GF-D8 (cell line): ENCODE measurements at places on chromosomes 2 and 18.

GRCh38 chr2:14642499-14642898, 10.0 kb downstream of the LRATD1 start:
- DNase-seq, result no peak

- DNase-seq, result no peak
These were observed 93.4 kb downstream of the IKZF2 start for GRCh38 chr2:213057977-213058376.

- DNase-seq, result no peak
These were observed 242.7 kb downstream of the TGIF1 start for GRCh38 chr18:3692691-3693090.

GRCh38 chr2:72914206-72914559, 3.1 kb upstream of the EMX1 start:
- DNase-seq, result no peak

DNA sequence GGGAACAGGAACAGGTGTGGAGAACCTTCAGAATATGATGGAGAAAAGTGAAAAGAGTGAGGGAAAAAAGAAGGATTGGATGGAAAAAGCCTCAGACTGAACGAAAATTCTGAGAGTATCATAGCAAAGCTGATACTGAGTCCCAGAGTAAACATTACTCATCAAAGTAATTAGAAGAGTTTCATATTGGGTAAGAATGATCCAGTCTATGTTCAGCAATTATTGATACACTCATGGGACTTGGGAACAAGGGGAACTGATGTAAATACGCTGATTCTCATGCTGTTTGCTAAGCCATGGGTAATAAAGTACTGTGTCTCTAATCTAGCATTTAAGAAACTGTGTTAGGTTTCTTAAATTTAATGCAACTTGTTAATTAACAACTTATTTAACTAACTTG, 219.9 kb upstream of the NOL4 start:
- no peak for DNase-seq

GRCh38 chr2:8679827-8680731, 1.8 kb upstream of the ID2 start:
- DNase-seq, result no peak

- DNase-seq, result no peak
These were observed 47.2 kb upstream of the CDC42EP3 start for GRCh38 chr2:37718515-37719161.

- no peak for DNase-seq
These were observed 33.7 kb upstream of the WDR75 start for GRCh38 chr2:189407281-189408209.

DNA sequence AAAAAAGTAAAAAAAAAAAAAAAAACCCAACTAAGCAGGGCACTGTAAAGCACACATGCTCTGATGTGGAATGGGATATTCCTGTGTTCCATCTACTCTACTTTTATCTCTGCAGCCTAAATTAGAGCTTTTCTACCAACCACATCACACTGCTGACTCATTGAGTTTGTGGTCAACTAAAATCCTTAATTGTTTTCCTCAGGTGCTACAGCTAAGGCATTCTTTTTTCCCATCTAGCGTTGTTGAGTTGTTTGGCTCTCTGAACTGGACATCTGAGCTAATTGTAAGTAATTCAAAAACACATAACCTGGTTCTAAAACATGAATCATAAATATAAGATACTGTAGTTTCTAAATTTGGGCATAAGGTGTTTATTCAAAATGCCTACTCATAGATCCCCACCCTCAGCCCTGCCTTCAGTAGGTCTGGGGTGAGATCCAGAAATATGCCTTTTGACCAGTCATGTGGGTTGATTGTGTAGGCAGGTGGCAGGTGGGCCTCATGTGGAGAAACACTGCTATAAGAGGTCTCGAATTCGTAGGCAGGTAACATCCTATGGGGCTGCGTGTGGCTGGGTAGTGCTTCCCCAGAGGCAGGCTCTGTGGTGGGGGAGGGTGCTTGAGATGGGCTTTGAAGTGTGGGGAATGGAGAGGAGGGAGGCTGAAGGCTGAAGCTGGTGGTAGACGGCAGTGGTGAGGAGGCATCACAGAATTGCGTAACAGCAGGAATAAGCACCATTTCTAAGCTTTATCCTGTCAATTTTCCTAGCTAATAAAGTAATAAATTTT, 27.2 kb downstream of the ANKRD29 start:
- DNase-seq, result no peak

DNA sequence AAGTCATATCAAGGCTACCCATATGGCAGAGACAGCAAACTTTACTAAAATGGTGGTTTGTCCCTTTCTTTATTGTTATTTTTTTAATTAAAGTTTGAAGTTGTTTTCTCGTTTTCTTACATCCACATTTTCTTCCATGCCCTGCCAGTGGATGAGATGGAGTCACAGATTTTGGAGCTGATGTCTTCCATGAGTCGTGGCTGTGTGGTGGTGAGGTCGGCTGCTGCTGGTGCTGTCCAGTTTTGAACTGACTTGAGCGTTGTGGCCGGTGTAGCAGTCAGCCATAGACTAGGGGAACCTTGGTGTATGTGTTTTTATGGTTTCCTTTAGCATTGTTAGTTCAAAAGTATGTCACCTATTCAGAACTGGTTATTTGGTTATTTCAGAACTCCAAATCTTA, 182.8 kb downstream of the SH3RF3 start:
- no peak for DNase-seq

DNA sequence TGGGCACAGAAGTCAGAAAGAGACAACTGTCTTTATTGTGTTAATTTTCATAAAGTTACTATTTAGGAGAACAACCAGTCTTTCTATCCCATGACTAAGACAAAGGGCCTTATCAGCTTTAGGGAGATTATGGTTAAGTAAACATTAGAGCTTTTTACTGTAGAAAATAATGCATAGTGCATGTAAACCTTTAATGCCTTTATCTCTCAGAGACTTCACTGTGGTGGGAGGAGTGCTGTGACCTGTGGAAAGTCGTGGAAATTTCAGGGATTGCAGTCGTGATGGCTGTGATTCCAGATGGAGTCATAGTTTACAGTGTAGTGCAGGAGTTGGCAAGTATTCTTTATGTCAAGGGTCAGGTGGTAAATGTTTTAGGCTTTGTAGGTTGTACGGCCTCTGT, 15.8 kb downstream of the ZNF236 start:
- no peak for DNase-seq

DNA sequence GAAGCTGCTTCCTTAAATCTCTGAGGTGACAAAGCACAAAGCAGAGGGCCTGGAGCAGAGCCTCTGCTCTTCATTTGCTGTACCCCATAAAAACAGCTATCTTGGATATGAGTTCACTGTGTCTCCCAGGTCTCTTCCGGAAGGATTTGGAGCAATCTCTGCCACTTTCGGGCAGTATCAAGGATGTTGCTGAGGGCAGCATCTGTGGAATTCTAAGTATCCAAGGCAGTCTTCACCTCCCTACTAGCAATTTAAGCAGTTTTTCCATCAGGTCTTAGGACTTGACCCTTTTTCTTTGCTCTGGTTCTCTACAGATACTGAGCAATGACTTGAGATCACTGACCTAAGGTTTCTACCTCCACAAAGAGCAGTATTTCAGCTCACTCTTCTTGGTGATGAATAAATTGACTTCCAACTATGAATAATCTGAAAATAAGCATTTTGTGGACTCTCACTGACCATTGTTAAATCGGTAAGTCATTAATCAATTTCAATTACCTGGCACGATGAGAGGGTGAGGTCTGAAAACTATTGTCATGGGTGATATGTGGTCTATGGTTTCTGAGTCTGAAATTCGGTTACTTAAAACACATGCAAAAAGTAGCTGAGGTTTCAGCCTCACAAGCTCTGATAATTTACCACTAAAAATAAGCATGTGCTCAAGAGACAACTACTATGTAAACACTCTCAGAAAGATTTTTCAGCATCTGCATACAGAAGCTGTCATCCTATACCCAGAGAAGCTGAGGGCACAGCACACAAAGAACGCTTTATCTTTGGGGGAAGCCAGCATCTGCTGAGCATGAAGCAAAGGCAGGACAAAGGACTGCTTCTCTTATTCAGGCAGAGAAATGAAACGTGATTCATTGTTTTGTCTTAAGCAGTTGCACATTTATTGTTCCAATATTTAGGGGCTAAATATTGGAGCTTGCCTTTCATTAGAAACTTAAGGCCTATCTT, 32.1 kb upstream of the SPATS2L start:
- DNase-seq, result no peak

DNA sequence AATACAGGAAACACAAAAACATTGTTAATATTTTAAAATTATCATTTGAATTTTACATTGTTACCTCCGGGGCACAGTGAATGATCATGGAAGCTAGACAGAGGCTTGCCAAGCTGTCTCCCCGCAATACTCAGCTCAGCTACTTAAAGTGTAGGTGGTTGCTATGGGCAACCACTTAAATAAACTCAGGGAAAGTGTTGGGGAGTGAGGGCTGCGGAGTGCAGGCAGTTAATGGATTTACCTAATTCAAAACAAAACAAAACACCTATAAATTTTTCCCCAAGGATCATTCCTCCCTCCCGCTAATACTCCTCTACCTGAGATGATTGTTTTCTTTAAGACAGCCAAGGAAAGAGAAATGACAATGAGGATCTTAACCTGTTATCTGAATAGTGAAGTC, 349.5 kb downstream of the TGIF1 start:
- DNase-seq, result no peak

DNA sequence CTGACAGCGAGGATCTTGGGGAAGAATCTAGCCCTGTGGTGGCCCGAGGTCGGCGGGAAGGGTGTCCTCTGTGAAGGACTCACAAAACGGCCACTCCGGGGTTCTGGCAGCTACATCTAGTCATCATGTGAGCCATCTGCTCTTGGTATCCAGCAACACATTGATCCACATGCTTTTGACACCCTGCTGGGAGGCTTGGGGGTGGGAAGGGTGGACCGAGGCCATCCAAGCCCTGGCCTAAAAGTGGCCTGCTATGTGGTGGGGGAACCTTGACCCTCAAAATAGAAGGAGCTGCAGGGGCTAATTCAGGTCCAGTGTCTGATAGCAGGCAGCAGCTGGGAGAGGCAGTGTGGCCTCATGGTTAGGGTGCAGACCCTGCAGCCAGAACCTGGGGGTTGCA, 145.7 kb downstream of the CELF4 start:
- no peak for DNase-seq

DNA sequence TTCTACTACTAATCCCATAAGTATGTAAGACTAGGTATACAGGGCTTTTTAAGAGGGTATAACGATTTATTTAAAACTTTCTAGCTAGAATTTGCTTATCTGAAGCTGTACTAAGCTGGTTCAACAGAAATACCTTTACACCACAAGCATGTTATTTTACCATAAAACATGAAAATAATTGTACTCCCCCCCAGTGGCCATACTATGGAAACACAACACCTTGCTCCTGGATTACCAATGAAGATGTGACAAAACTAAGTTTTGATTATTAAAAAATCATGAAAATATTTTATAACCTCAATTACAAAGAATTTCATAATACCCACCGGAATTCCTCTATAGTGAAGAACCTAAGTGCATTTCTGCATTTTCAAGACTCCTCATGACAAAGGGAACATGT, 27.3 kb downstream of the LPIN2 start:
- peak; percentile 46 for DNase-seq

GRCh38 chr2:121731366-121731765, 5.3 kb downstream of the NIFK start:
- DNase-seq, result no peak

DNA sequence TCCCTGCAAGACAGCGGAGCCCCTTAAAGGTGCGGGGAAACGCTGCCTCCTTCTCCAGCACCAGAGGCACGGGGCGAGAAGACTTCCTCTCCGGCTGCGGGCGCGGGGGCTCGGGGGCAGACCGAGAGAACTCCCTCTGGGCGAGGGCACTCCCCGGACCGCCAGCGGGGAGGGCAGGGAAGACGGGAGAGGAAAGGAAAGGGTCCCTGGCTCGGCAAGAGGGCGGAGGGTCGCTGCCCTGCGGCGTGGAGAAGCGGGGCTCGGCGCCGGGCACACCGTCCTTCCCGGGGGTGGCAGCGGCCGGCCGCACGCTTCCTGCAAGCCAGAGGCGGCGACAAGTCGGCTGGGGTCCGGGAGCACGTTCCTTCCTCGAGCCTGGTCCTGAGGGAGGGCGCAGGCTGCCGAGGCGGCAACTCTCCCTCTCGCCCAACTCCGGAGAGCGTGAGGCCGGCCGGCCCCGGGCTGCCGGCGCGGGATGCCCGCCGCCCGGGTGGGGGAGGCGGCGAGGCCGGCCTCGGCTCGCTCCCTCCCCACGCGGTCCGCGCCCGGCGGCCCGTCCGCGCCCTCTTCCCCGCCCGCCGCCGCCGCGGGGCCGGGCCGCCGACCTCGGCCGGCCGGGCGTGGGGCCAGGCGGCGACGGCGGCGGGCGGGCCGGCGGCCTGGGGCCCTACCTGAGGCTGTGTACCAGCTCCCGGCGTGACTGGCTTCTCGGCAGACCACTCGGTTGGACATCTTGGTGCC, 1.1 kb downstream of the MEMO1 start:
- no peak for DNase-seq

DNA sequence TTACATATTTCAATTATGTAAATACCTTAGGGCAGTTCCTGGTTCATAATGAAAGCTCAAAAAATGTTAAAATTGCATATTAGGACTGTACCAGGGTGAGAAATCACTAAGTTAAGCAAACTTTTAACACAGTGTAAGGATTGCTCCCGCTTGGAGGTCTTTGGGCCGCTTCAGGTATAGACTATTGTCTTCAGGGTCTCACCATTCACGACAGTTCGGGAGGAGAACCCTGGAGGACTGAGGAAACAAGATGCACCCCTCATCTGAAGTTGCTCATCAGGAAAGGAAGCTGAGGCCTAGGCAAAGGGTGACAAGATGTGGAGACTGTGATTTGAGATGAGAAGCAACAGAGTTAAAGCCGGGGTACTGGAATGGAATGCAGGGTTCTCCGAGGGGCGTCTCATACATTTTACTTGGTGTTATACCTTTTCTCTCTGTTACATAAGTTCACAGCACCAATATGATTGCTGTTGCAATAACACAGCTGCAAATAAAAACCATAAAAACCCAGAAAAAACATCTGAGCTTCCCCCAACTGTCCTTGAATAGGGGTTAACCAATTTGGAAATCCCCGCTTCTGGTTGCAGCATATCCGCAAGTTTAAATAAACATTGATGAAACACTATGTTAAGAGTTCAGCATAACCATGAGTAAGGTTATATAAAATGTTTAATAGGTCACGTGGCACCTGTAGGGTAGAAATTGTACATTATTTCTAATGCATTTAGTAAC, 40.1 kb downstream of the FBXO48 start:
- peak; percentile 97 for DNase-seq

GRCh38 chr2:8219631-8220355, 462.1 kb upstream of the ID2 start:
- no peak for DNase-seq

DNA sequence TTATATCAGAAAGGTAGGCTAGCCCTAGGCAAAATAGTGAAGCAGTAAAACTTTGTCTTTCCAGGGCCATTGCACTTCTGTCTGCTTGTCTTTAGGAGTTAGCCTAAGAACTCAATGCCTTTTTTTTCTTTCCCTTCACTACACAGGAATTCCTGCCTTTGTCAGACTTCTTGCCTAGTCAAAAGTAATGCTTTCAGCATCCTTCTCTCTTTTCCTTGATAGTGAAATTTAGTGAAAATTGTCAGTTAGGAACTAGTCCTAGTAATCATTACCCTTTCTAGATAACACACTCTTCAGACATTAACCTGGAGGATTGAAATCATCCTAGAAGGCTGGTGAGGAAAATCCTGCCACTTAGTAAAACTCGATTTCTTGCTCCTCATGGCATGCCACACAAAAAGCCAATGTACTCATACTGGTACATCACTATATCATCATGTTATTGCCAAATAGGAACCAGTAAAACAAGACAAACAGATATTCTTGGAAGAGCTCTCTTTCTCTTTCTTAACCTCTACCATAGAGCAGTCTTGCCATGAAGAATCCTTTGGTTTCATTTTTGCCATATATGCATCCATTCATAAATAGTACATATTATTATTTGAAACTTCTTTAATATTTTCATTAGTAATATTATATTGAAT, 320.5 kb downstream of the CTNNA2 start:
- DNase-seq, result no peak

- DNase-seq, result peak; percentile 3
These were observed 2.0 kb downstream of the XPO1 start for GRCh38 chr2:61536180-61536571.
